ENCODE measurements at places on chromosomes 2 and 18.

- DNase-seq: no peak
Measured at GRCh38 chr2:218607436-218608115, at the start of gene PLCD4. Gene PLCD4, plus strand, starts transcription at chr2:218607899. Its CDS starts 7,841 bp downstream, at chr2:218615740.

DNA sequence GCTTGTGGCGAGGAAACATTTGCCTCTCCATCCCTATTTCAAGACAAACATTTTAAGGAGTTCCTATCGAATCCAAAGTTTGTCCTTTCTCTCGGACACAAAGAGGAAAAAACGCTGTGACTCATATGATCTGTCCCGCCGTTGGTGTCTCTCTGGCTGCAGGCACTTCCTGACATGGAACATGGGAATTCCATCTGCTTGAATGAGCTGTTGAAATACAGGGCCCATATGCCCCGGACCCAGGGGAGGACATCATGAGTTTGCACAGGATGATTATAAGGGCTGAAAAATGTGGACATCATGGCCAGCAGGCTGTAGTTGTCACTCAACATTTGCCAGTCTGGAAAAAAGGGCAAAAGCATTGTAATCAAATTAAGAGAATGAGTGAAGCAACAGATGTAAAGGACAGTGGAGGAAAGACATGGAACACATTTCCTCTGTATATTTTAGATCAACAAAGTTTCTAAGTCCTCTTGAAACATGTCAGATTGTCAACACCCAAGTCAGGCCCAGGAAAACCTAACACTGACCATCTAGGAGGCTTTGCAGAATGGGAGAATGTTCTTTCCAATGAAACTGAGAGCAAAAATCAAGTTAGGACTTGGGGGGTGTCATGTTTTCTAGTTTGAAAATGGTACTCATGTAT is 103.2 kb upstream of the SMIM21 start:
- no peak for DNase-seq

DNA sequence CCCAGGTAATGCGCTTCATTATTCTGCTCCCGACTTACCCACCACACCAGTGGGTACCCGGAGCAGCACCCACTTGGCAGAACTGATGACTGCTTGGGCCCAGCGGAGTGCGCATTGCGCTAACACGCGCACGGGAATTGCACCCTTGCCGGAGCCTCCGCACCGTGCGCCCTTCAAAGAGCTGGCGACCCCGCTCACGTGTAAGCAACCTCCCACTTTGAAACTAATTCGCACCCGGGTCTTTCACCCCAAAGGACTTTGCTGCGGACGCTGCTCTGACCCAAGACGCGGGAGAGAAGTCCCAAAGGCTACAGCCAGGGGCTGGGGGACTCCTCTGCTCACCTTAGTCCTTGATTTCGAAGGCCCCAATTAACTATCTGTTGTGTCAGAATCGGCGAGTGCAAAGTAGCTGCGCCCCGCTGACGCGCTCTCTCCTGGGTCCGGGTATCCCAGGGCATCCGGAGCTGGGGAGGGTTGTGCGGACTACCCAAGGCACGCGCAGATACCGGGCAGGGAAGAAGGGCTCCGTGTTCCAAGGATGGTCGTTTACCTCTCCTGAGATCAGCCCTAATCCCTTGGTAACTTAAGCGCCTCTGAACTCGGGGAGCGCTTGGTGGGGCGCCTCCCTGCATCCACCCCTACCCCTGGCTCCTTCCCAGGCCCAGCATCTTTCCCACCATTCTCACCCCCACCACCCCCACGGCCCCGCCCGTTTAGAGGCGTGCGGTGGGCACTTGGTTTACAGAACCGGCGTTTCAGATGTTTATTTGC is 13.1 kb upstream of the SATB2 start:
- no peak for DNase-seq

DNA sequence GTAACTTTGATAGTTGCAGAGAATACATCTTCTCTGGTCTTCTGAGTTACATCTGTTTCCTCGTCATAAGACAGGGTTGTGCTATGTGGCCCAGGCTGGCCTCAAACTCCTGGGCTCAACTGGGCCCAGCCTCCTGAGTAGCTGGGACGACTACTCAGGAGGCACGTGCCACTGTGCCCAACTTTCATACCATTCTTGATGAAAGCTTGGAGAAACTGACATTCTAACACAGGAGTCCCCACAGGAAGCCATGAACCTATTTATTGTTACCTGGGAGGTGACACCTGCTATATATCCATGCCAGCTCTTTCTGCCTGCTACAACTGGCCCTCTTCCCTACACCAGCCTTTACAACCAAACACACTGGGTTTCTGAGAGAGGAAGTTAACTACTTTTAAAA is 19.1 kb downstream of the EIF2AK3 start:
- DNase-seq: no peak

DNA sequence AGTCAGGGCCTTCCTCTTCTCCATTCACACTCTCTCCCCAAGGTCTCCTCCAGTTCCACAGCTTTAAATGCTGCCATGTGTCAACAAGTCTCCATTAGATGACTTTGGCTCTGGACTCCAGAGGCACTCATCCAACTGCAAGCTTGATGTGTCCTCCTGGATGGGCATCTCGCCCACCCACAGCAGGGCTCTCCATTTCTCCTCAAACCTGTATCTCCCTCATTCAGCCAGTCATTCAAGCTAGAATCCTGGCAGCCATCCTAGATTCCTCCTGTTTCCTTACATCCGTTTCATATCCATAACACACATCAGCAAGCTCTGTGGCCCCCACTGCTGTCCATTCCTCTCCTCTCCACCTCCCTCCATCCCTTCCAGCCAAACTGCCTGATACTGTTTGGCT is 88.4 kb upstream of the AFF3 start:
- no peak for DNase-seq

DNA sequence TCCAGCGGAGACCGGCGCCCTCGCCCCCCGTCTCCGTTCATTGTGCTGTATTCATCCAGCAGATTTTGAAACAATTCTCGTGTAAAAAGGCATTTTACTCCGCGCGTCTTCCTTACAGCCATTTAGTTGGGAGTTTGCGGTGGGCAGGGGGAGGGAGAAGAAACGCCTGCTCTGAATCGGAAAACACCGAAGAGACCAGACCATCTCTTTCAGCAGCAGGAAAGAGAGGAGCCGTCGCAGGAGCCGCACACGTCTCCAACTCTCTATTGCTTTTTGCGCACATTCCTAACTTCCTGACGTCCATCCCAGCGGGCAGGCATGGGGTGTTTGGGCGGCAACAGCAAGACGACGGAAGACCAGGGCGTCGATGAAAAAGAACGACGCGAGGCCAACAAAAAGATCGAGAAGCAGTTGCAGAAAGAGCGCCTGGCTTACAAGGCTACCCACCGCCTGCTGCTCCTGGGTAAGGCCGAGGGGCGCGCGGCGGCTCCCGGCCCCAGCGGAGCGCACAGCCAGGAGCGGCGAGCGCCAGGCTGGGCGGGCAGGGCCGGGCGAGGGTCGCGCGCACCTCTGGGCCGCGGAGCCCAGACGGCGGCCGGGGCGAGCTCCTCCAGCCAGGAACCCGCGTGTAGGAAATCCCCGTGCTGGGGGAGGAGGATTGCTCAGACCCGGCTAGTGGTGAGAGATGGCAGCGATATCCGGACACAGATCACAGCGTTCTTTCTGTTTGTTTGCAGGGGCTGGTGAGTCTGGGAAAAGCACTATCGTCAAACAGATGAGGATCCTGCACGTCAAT is 63.2 kb downstream of the GNAL start:
- no peak for DNase-seq

GRCh38 chr2:152084076-152084475 is 14.8 kb downstream of the CACNB4 start:
- no peak for DNase-seq

DNA sequence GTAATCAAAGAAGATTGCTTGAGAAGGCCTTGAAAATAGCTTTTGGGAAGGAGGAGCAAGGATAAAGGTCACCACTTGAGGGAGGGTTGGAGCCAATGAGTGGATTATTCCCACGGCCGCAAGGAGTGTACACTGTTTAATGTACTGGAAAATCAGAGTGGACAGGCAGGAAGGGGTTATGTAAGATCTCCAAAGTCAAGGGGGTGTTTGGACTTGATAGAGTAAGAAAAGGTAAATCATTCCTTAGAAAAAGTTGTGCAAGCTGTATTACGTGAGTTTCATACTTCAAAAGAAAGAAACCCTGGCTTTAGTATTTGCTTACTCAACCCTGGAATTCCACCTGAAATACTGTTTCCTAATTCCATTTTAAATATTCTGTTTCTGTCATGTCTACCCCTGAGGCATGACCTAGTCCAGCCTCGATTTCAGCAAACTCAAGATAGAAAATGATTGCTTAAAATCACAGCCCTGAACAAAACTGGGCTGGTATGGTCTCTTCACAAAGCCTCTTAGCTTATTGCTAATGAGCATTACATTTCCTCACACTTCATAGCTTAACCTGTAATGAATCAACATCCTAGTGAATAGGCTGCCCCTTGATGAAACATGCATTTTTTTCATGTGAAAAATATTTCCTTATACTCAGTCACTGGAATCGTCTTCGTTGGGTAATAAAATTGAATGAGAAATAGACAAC is 1.1 kb downstream of the MREG start:
- DNase-seq: no peak

- DNase-seq: no peak
Measured at GRCh38 chr2:143732076-143732475, 602.9 kb downstream of the ARHGAP15 start.

GRCh38 chr2:202064171-202064880 is 8.7 kb upstream of the KIAA2012 start:
- no peak for DNase-seq

GRCh38 chr2:36663851-36664695 is 32.4 kb upstream of the VIT start:
- DNase-seq: peak; percentile 3

- no peak for DNase-seq
Measured at GRCh38 chr18:45236676-45237075, 378.6 kb upstream of the SLC14A2 start.

DNA sequence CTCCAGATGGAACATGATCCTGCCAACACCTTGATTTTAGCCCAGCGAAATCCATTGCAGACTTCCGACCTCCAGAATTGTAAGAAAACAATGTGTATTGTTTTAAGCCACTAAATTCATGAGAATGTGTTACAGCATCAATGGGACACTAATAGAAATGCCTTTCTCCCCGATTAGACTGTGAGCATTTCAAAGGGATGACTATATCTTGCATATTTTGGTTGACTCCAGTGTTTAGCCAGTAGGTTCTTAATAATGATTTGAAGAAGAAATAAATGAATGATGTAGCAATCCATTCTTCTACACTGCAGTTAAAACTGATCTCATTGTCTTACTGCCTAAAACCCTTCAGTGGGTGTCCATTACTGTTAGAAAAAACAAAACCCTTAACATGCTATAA is 67.4 kb upstream of the ACVR1C start:
- DNase-seq: no peak

- DNase-seq: no peak
Measured at GRCh38 chr2:236744716-236745115, 175.1 kb downstream of the ACKR3 start.

DNA sequence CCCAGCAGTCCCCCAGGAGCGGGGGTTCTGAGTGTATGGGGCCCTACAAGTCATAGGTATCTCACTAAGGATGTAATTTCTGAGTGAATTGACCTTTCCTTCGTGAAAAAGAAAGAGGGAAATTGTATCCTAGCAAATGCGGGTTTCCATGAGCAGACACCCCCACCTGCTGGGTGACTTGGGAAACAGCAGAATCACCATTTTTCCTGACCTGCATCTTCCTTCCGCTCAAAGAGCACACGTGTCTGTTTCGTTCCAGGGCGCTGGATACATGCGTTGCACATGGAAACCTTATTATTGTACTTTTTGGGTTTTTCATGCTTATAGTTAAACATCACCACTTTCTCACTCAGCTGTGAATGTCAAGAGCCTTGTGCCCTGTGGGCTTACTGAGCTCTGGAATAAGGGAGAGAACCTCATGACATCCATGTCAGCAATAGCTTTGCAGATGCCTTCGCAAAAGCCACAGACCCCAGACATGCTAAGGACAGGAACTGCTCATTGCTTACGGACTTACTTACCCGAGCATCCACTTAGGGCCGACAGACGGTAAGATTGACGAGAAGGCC is 132.8 kb downstream of the TPO start:
- DNase-seq: no peak

DNA sequence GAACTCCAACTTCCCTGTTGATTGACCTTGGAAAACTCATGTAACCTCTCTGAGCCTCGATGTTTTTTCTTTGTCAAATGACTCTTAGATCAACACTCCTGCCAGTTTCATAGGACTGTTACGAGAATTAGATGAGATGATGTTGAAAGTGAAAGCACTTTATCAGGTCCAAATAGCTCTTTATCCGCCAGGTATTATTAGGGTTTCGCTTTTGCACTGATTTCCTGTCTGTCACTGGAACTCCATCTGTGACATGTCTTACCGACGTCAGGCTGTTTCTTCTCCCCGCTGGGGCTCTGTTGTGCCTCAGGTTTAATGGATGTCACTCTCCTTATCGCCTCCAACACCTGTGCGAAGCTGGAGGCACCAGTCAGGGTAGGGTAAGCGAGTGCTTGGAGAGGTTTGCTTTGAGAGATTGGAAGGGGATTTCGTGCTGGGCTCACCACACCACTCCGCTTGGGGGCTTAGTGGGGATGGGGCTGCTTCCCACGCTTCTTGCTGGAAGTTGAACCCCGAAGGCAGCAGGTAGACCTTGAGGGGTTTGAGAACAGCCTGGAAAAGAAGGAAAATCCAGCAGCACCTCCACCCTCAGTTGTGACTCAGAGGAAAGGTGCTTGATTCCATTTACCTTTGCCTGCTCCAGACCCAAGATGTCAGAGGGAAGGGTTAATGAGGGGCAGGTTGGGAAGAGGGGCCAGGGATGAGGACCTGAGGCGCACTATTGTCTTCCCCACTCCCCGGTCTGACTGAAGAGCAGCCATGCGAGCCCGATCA is 4.3 kb downstream of the GAD1 start:
- DNase-seq: no peak

DNA sequence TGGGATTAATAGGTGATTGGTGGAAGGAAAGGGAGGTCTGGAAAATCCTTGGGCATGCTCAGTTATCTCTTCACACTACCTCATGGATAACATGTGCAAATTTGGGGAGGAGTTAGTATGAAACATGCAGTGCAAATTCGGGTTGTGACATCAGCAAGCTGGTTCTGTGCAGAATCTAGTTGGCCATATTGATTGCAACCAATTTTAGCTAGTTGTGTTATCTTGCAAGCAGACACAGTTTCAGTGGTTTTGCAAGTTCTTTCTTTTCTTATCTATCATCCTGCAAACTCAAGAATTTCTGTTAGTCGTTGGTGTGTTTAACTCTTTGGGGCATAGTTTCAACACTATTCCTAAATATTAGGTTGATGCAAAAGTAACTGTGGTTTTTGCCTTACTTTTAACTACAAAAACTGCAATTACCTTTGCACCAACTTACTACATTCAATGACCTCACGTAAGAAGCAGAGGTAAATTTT is 135.4 kb downstream of the PTH2R start:
- DNase-seq: no peak

GRCh38 chr18:34467058-34467457 is 242.3 kb upstream of the NOL4 start:
- DNase-seq: no peak

GRCh38 chr2:238320648-238321281 is 447 bp downstream of the TRAF3IP1 start:
- no peak for DNase-seq

DNA sequence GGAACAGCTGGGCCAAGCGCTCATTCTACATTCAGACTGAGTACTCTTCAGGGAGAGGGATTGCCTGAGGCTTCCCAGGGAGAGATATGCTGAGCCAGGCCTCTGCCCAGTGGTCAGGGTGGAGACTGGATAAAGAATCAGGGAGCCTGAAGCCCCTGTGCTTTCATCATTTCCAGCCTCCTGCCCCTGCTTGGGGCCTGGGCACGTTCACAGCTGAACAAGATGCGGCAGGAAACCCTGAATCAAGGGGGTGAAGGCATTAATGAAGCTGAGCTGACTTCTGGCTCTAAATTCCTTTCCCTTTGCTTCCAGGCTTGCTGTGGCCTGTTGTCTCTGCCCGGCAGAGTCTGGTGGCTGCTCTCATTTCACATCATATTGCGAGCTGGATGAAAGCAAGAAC is 35.0 kb downstream of the RPL37A start:
- DNase-seq: no peak
